ENCODE measurements at places on chromosomes 16 and 17.

- DNase-seq, result no peak
These were observed 20.3 kb upstream of the SLC52A1 start for GRCh38 chr17:5055543-5055942.

GRCh38 chr16:56115817-56116576 lies 75.3 kb upstream of the GNAO1 start:
- DNase-seq, result no peak

GRCh38 chr17:7405350-7406234 lies 1.7 kb upstream of the TMEM256 start:
- no peak for DNase-seq

- no peak for DNase-seq
These were observed 58.8 kb upstream of the MAF start for GRCh38 chr16:79659344-79659743.

GRCh38 chr16:64964126-64964540 lies 157.7 kb downstream of the CDH11 start:
- DNase-seq, result no peak

Measured in activated effector memory CD4-positive, alpha-beta T cell treated with anti-CD3 and anti-CD28 coated beads, Interleukin-2, amount 50 U/mL, for 16 hours (primary cell).